SK-N-DZ (cell line): ENCODE measurements at places on chromosomes 12 and 14.
A peak's percentile ranks its signal among the peaks of the same experiment; 100 is the strongest.

GRCh38 chr14:82366803-82367202 is 833.1 kb upstream of the SEL1L start:
- DNase-seq = peak; percentile 12

- no peak for DNase-seq
Measured at GRCh38 chr12:50589650-50590435, 85.1 kb downstream of the DIP2B start.

- DNase-seq = peak; percentile 49
Measured at GRCh38 chr12:54251667-54252284, 28.1 kb downstream of the CBX5 start.

- DNase-seq = no peak
Measured at GRCh38 chr14:72638021-72638420, 255.9 kb downstream of the DPF3 start.

DNA sequence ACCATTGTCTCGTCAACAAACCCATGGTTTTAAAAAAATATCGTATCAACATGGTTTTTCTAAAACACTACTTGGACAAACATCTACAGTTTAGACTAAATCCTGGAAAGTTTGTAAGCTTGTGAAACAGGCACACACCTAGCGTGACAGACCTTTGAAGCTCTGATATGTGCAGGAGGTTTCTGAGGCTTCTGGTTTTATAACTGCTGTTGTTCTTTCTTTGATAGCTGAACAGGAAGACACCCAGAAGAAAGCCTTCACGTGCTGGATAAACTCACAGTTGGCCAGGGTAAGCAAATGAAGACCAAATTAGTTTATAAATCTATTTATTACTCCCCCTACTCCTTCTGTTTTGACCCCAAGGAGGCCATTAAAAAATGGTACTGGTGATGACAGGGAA is 87.6 kb downstream of the SYNE2 start:
- DNase-seq = no peak

DNA sequence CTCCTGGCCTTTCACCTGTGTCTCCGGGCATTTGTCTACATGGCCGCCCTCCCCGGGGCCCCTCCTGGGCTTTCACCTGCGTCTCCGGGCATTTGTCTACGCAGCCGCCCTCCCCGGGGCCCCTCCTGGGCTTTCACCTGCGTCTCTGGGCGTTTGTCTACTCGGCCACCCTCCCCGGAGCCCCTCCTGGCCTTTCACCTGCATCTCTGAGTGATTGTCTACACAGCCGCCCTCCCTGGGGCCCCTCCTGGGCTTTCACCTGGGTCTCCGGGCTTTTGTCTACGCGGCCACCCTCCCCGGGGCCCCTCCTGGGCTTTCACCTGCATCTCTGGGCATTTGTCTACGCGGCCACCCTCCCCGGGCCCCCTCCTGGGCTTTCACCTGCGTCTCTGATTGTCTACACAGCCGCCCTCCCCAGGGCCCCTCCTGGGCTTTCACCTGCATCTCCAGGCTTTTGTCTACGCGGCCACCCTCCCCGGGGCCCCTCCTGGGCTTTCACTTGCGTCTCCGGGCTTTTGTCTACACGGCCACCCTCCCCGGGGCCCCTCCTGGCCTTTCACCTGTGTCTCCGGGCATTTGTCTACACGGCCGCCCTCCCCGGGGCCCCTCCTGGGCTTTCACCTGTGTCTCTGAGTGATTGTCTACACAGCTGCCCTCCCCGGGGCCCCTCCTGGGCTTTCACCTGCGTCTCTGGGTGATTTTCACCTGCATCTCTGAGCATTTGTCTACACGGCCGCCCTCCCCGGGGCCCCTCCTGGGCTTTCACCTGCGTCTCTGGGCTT is 68.0 kb upstream of the GALNT9 start:
- no peak for DNase-seq

DNA sequence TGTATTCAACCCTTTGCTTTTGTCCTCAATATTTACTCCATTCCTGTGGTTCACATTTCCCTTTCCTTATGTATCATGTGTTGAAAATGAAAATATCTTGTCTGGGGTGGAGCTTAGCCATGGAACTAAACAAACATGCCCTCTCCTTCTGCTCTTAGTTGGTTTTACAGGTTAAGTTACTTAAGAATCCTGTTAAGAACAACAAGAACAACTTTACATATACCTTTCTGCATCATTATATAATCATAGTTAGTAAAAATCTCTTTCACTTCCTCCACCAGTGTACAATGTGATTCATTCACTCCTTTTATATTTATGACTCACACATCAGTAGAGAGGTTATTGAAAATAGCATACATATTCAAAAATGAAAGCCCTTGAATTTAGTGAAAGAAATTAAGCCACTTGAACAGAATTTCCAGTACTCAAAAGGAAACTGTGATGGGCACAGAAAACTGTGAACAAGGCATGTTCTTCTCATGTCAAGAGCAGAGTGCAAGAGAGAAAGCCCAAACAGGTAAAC is 307.7 kb downstream of the CCDC91 start:
- DNase-seq = no peak

- peak; percentile 97 for DNase-seq
Measured at GRCh38 chr12:93784339-93785086, 107.3 kb downstream of the CRADD start.

GRCh38 chr14:56889705-56890104 is 79.4 kb upstream of the OTX2 start:
- no peak for DNase-seq

GRCh38 chr14:22610931-22611330 is 12.8 kb downstream of the ABHD4 start:
- no peak for DNase-seq

DNA sequence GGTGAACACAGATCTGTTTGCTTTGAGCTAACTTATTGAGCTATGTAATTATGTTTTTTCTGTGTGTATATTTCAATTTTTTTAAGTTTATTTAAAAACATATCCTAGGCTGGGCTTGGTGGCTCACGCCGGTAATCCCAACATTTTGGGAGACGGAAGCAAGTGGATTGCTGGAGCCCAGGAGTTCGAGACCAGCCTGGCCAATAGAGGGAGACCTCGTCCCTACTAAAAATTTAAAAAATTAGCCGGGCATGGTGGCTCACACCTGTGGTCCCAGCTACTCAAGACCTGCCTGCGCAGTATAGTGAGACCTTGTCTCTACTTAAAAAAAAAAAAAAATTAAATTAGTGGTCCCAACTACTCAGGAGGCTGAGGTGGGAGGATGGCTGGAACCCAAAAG is 16.2 kb upstream of the RNASE1 start:
- no peak for DNase-seq

DNA sequence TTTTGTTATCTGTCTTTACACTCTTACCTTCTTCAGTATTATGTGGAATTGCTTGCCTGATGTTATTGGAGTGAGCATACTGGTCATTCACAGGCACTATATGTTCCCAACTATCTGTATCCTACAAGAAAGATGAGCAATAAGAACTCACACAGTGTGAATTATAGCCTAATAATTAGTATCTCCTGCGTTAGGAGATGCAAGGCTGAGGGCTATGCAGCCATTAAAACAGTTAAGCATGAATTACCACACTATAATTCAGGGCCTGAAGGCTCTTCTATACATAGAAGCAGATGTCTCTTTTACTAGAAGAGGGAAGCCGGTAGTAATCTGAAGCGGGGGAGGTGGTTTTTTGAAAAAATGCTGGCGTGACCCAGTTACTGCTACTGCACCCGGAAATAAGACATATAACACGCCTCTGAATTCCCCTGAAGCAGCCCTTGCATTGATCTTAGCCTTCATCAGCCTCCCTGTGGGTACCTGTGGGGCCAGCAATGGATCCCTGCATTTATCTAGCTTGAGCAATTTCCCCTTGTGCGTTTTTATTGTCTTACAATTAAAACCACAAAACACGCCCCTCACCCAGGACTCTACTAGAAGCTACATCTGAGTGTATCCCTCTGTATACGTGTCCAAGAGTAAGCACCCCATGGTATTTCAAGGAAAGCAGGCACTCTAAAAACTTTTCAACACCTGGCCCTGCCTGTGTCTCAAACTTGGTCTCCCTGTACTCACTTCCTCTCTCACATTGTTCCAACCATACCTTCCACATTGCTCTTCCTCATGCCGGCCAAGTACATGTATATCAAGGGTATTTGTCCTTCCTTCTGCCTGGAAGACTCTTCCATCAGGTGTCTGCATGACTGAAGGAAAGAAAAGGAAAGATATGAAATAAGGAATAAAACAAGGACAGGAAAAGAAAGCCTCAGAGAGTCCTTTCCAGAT is 210.9 kb upstream of the ARID2 start:
- DNase-seq = no peak

DNA sequence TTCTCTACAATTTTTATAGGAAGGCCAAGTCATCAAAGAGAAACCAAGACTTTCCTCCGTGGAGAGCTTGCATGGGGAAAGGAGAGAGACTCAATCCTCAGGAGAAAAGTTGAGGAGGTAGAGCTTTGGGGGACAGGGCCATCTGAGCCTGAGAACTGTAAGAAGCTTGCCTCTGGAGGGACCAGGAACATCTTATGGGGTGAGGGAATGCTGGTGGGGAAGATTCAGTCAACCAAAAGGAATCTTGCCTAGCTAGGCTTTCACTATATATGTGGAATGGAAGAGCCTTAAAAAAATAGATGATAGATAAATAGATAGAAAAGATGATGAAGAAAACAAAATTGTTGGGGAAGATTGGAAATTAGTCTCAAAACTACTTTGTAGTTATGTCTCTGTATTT is 63.5 kb downstream of the DYRK2 start:
- no peak for DNase-seq

- DNase-seq = no peak
Measured at GRCh38 chr14:74652541-74652940, 40.5 kb upstream of the LTBP2 start.

GRCh38 chr14:58216544-58216943 is 16.6 kb downstream of the ACTR10 start:
- DNase-seq = no peak

GRCh38 chr14:59175404-59175803 is 13.1 kb upstream of the DAAM1 start:
- no peak for DNase-seq

- no peak for DNase-seq
Measured at GRCh38 chr12:55935738-55936151, 4.8 kb downstream of the DGKA start.

GRCh38 chr14:29724991-29725390 is 202.7 kb downstream of the PRKD1 start:
- DNase-seq = no peak

GRCh38 chr12:18327036-18327435 is 65.7 kb downstream of the PIK3C2G start:
- no peak for DNase-seq

GRCh38 chr14:69428289-69428998 is 30.0 kb downstream of the SLC39A9 start:
- DNase-seq = no peak

- DNase-seq = no peak
Measured at GRCh38 chr12:24415934-24416333, 466.5 kb upstream of the SOX5 start.

GRCh38 chr14:74834692-74835392 is 41.1 kb downstream of the PROX2 start:
- DNase-seq = no peak

GRCh38 chr12:86914721-86915120 is 658.5 kb upstream of the MGAT4C start:
- peak; percentile 40 for DNase-seq
